SJCRH30 (cell line): ENCODE measurements at places on chromosomes 12 and 14. TPM values are rescaled to one million over a fixed set of nuclear protein-coding genes. Genes with fewer than 3 reads are reported as not detected.

DNA sequence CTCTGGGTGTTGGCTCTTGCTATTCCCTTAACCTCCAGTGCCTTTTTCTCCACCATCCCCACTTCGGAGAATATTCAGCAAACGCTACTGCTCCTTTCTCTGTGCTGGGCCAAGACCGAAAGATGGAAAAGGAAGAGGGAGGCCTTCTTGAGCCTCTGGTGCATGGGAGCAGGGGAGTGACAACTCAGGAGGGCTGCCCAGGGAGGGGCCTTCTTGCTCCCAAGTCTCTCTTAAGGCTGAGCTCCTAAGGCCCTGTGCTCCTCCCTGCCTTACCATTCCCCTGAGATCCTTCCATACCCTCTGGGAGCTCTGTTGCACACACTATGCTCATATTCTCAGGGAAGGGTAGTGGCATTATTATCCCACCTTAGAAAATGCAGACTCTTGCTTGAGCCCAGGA, 34.9 kb downstream of the SH2B3 start:
- DNase-seq: no peak

GRCh38 chr14:26589925-26590324, 7.9 kb downstream of the NOVA1 start:
- DNase-seq: no peak

- DNase-seq: no peak
Observed at GRCh38 chr12:52517888-52518287, 2.3 kb downstream of the KRT5 start.

DNA sequence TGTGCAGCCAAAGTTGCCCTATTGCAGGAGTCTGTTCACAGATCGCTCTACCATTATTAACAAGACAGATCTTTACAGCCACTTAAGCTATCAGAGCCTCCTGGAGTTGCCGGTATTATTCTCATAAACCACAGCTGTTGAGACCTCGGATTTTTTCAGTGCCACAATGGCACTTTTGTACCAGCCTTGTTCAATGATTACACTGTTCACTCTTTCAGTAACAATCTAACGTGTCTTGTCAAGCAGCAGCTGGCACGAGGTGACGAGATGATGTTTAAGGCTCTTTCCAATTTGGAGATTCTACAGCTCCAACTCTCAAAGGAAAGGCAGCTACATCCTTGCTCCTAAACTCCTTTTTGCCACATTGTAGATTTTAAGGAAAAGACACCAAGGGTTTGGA, 30.7 kb downstream of the LRIG3 start:
- peak; percentile 17 for DNase-seq

DNA sequence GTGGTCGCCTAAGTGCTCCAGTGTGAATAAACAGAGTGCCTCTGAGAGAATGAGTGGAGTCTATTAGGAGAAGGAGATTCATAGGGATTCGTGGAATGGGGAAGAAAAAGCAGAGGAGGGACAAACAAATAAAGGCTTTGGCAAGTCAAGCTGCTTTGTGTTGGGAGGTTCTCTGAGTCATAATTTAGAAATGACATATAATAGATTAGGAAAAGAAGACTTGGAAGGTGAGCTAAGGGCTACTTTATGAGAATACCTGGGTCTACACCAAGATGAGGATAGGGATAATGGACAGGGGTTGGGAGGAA, 6.4 kb upstream of the NTN4 start:
- DNase-seq: no peak

- DNase-seq: no peak
Observed at GRCh38 chr12:52321418-52321817, 220 bp upstream of the KRT83 start.

- DNase-seq: no peak
Observed at GRCh38 chr12:105278043-105278697, 42.2 kb upstream of the APPL2 start.

DNA sequence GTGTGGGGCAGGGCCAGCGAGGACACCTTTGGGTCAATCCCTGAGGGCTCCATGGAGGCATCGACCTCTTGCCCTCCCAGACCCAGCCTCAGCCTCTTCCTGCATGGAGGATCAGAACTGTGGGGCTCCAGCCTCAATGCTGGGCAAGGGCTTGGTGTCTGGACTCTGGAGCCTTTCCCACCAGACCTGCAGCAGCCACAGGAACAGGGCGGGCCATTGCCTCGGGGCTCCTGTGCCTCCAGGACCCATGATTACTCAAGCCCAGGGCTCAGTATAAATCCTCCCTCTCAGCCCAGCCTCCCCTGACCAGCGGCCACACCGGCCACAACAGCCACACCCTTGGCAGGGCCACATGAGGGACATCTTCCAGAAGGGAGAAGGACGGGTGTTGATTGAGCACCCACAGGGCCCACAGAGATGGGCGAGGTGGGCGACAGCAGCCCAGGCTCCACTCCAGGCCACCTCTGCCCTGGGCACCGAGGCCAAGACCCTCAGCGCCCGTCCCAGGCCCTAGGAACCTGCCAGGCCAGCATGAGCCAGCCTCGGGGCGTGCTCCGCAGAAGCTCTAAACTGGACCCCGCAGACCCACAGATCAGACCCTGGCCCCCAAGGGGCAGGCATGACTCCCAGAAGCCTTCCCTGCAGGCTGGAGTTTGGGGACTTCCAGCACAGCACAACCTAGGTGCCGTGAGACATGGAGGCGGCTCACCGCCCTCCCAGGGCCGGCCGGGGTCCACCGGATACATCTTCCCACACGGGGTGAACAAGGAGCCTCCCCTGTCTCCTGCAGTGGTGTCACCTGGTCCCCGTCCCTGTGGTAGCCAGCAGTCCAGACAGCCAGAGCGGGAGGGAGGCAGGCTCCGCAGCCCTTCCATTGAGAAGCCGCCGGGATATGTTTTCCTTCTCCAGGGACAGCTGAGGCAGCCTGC, 25.1 kb downstream of the NCOR2 start:
- no peak for DNase-seq

GRCh38 chr14:39025250-39025809, 77.7 kb downstream of the SEC23A start:
- no peak for DNase-seq

- peak; percentile 14 for DNase-seq
Observed at GRCh38 chr12:13102461-13103195, 839 bp downstream of the GSG1 start.

DNA sequence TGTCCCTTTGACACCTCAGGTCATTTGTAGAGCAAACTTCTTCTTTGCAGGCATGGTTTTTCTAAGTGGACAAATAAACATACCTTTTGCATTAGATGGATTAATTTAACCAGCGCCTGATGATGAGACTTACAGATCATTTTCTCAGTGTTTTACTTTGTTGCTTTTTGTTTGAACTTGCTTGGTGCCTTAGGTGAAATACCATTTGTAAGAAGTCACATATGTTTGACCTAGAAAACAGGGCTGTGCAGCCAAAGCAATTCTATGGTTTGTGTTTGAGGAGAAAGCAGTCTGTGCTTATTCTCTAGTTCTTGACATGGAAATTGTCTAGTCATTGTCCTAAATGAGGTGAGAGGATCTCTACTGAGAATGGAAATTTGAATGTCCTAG, 111.1 kb downstream of the DIP2B start:
- DNase-seq: no peak

- DNase-seq: no peak
Observed at GRCh38 chr12:93848523-93849101, 171.4 kb downstream of the CRADD start.

DNA sequence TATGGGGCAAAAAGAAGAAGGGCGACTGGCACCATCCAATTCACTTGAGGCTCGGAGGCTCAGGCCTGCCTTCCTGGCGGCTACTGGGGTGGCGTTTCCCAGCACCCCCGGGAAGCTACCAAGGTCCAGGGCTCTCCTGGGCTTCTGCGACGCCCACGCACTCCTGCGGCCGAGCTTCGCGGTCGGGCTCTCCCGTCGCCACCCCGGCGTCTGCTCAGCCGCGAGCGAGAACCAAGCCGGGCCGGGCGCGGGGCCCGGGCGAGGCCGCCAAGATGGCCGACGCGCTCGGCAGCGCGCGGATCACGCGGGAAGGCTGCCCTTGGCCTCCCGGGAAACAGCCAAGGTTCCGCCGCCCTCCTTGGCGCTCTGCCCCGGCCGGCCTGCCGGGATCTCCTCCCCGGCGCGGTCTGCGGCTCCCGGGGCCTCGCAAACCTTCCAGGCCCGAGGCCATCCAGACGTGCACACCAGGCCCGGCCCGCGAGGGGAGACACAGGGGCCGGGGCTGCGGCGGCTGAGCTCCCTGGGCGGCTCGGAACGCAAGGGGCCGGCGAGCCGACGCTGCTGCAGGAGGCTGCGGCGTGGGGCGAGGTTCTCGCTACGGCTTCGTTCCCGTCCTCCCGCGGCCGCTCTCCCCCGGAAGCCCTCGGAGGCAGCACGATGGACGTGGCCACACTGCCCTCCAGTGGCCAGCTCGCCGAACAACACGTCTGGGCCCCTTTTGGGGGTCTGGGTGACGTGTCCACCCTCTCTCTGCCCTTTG, 23.5 kb upstream of the ZFP36L1 start:
- peak; percentile 94 for DNase-seq

DNA sequence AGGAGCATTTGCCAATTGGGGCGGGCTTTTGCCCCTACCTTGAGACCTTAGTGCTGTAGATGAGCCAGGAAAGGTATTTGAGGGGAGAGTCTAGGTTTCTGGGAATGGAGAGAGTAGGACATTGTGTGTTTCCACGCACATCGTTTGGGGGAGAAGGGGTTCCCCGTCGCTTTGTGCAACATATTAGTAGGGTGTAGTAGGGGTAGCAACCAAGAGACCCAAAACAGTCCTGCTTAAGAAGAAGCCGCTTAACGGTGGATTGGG, 694 bp upstream of the PTGES3 start:
- no peak for DNase-seq

DNA sequence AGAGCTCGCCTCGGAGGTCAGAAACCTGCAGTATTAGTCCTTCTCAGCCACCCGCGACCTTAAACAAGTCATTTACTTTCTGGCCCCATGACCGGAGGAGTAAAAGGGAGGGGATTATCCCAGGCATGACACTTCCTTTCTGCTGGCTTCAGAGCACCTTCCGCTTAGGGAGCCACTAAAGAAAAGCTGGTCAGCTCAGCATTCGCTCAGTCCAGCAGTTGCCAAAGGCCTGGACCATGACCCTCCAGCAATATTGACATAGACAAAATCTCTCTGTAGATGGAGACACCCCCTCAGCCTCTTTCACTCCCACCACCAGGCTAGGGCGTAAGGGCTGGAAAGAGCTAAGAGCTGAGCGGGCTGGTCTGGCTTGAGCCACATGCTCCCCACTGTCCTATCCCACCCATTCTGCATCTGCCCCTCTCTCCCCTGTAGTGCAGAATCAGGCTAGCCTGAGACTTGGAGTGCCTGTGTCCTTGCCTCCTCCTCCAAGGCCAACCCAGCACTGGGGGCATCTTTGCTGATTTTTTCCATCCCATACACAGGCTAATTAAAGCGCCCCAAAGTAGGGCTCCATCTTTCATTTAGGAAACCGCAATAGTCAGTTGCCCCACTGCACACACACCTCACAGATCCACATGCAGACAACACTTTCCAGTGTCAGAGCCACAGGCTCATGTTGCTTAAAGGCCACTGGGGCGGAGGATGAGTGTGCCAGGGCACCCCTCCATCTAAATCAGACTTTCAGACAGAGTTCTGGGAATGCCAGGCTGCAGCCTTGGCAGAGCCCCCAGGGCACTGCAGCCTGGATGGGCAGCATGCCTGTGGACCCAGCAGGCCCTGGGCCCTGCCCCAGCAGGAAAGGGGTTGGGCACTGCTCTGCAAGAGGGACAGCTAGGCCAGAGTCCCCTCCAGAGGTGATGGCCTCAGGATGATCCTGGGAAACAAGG, 4.0 kb upstream of the CPNE6 start:
- no peak for DNase-seq

DNA sequence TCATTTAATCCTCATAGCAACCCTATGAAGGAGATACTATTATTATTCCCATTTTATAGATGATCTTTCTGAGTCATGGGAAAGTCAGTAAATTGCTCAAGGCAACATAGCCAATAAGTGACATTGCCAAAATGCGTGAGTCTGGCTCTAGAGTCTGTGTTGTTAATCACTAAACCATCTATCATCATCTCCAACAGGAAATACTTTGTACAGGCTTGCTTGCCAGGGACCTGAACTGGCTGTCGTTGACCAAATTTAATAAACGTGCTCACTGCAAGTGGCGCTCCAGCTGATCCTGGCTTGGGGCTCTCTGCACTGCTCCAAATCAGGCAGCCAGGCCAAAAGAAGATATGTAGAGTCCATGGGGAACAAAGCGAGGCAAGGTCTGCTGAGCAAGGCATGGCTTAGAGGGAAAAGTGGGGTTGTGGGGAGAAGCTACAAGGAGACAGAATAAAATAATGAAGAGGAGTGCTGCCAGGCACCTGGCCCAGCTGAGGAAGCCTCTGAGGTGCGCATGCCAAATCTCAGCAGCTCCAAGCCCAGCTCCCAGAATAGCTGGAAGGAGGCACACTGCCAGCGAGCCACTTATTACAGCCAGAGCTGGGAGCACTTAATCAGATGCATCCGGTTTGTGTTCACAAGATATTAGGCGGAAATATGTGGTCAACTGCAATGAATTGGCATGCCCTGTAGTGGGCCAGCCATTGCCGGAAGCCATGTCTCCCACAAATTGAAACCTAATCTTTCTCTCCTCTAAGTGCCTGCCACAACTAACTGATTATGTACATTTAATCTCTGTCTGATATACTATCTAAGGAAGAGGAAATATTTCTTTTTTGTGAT, 43.3 kb upstream of the PTPRO start:
- peak; percentile 75 for DNase-seq

DNA sequence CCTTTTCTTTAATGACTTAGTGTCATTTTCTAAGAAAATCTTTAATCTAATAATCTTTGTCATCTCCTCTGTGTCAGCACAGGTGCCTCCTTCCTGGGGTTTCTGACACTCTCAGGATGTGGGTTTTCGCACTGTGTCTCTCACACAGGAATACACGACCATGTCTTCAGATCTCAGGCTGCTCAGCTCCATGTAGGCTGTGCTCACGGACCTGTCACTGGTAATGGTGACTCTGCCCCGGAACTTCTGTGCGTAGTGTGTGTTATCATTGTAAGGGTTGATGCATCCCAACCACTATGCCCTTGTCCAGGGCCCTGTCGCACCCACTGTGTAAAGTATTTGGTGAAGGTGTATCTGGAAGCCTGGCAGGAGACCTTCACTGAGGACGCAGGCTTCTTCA, 647.8 kb downstream of the TMEM121 start:
- no peak for DNase-seq

- peak; percentile 98 for DNase-seq
Observed at GRCh38 chr12:19575337-19576243, 136.3 kb downstream of the AEBP2 start.

DNA sequence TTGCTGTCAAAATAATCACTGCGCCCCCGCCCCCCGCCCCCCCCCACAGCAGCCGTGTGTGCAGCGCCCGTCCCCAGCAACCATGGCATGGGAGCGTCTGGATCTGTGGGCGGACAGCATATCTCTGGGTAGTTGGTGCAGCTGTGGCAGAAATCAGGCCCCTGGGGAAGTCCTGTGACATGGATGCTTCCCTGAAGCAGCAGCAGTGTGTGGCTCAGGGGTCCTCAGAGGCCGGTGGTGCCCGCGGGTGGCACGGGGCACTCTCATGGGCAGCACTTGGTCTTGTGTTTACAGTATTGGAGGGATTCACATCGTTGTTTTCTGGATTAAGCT, 19.2 kb downstream of the XRCC3 start:
- peak; percentile 96 for DNase-seq

The KRT2 gene
- total RNA-seq: not detected in 2 replicates

The TOMM20L gene
- not detected in 2 replicates for total RNA-seq

The RPGRIP1 gene
- total RNA-seq: not detected in 2 replicates

The VRTN gene
- total RNA-seq: not detected in 2 replicates

The SLC6A15 gene
- total RNA-seq: 24.4 and 26.2 TPM in 2 replicates

The PPHLN1 gene
- total RNA-seq: 117 and 118 TPM in 2 replicates

The RNU4-1 gene
- under 0.01 TPM in 2 replicates for total RNA-seq

The PRR13 gene
- 54.5 and 59.5 TPM in 2 replicates for total RNA-seq

The GAS2L3 gene
- total RNA-seq: 50.7 and 54.6 TPM in 2 replicates

The CIDEB gene
- 0.08 and 0.20 TPM in 2 replicates for total RNA-seq

The OTX2 gene
- not detected in 2 replicates for total RNA-seq

The TSPAN8 gene
- total RNA-seq: 0.47 and 0.79 TPM in 2 replicates

The INSM2 gene
- 0.13 and 0.38 TPM in 2 replicates for total RNA-seq

The CHPT1 gene
- total RNA-seq: 19.7 and 22.4 TPM in 2 replicates

The LALBA gene
- not detected in 2 replicates for total RNA-seq
